BE2C (cell line): ENCODE measurements at places on chromosomes 2 and 18.

DNA sequence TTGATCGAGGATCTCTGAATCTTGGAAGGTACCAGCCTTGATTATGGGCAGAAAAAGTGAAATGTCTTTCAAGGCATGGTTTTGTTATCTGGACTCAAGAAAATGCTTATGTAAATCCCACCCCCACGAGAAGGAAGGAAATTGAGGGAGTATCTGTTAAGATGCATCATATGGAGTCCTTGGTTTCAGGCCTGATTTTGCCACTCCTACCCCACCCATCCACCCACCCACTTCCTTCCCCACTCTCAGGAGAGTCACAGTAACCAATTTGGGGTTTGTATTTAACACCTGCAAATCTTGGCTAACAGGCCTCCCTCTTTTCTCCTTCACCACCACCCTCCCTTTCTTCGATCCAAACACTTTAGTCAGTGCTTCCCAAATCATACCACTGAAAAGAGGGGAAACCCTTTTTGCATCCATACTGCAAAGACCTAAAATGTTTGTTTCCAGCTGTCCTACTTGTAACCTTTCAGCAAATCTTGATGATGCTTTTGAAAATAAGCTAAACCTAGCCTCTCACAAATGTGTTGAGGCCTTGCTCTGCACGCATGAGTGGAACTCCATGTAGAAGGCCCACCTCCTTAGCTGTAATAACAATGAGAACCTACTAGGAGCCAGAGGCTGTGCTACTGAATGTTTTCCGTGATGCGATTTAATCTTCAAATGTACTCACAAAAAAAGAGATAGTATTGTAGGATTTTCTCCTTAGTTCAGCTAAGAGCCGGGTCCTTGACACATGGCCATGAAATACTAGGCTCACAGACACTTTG lies 34.8 kb downstream of the POU3F3 start:
- DNase-seq = no peak

DNA sequence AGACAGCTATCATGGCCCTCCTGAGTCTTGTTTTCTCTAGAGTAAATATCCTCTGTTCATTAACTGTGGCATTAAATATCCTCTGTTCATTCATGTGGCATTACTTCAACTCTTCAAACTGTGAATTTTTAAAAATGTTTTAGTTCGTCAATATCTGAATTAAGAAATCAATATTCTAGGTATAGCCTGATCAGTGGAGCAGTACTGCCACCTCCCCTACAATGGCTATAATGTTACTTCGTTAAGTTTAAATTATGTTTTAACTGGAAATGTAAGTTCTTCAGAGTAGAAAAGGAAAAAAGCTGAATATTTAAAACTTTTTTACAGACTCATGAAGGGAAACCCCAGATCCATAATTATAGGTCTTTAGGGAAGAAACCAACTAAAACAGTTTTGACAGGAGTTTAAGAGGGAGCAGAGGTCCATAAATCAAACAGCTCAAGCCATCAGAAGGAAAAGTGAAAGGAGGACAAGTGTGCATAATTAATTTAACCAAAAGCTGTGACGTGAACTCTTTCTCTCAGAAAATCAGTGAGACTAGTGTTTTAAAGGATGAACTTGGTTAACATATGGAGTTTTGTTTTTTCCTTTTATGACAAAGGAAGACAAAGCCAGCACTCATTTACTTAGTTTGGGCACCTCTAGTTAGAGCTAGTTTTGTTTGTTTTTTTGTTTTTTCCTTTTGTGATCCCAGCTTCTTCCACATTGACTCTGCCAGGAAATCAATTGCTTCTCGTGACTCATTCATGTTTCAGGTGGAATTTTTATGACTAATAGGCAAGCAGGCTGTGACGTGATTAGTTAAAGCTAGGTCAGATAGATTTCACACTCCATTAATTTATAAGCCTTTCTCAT lies 44.9 kb downstream of the RBBP8 start:
- no peak for DNase-seq

- DNase-seq = no peak
Measured at GRCh38 chr2:163715668-163716067, 20.1 kb downstream of the FIGN start.

DNA sequence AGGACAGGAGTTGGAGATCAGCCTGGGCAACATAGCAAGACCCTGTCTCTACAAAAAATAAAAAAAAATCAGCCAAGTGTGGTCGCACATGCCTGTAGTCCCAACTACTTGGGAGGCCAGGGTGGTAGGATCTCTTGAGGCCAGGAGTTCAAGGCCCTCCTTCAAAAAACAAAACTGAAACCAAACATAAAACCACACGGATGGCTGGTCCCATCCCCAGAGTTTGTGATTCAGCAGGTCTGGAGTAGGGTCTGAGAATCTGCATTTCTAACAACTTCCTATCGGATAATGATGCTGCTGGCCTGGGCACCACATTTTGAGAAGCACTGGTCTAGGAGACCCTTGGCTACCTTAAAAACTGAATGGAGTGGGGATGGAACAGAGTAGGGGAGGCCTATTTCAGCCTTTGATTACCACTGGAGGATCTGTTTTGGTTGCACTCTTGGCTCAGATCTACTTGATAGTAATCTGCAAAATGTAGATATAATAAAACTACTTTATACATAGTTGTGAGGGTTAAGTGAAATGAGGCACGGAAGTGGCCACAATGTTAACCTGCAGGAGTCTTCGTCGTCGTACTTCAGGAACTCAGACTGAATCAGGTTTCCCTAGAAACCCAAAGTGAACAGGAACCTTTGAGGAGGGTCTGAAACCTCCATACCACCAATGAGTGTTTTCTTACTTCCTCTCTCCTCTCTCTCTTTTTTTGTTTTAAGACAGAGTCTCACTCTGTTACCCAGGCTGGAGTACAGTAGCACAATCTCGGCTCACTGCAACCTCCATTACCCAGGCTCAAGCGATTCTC lies 25.5 kb upstream of the NFE2L2 start:
- DNase-seq = no peak

GRCh38 chr2:60478660-60479059 lies 74.8 kb downstream of the BCL11A start:
- peak; percentile 39 for DNase-seq

GRCh38 chr2:167954495-167954894 lies 292.9 kb downstream of the STK39 start:
- DNase-seq = no peak

DNA sequence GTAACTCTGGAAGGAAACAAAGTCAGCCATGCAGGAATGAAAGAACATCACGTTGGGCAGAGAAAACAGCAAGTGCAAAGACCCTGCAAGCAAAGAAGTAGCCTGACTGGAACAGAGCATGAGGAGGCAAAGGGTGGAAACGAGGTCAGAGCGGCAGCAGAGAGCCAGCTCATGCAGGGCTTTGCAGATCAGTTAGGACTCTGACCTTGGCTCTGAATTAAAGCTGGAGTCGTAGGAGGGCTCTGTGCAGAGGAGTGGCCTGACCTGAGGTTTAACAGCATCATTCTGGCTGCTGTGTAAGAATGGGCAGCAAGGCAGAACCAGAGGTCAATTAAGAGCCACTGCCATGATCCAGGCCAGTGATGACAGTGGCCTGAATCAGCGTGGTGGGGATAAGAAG lies 220.7 kb downstream of the PRKCE start:
- no peak for DNase-seq

- no peak for DNase-seq
Measured at GRCh38 chr2:59502981-59503380, 1050.5 kb downstream of the BCL11A start.

- no peak for DNase-seq
Measured at GRCh38 chr18:33507019-33507418, 66.5 kb upstream of the CCDC178 start.
